ENCODE measurements at places on chromosomes 4 and X. TPM values are rescaled to one million over a fixed set of nuclear protein-coding genes. Genes with fewer than 3 reads are reported as not detected.
A peak's percentile ranks its signal among the peaks of the same experiment; 100 is the strongest.

MID1 gene
- total RNA-seq: 22.4 TPM

SNX25 gene
- 11.2 TPM for total RNA-seq

CHRDL1 gene
- 0.79 TPM for total RNA-seq

UNC5C gene
- total RNA-seq: 20.5 TPM

ADH7 gene
- total RNA-seq: 0.83 TPM

PABPC4L gene
- 2.0 TPM for total RNA-seq

SLC49A3 gene
- 3.3 TPM for total RNA-seq

TBC1D9 gene
- total RNA-seq: 29.1 TPM

UGT2B10 gene
- total RNA-seq: 0.45 TPM

TLR3 gene
- total RNA-seq: 8.8 TPM

GUCY1A1 gene
- 6.2 TPM for total RNA-seq

AKAP4 gene
- total RNA-seq: not detected

LAGE3 gene
- total RNA-seq: 12.9 TPM

PROM1 gene
- 12.9 TPM for total RNA-seq

- no peaks in the 10 kb centered on the region for H3K36me3 ChIP-seq
- peaks cover 5% of the 10 kb centered on the region for H3K4me1 ChIP-seq
- H3K27me3 ChIP-seq: no peaks in the 10 kb centered on the region
- no peak overlapping the region for H3K4me3 ChIP-seq
These were observed 31.6 kb upstream of the MAML3 start for GRCh38 chr4:140185412-140186081.

DNA sequence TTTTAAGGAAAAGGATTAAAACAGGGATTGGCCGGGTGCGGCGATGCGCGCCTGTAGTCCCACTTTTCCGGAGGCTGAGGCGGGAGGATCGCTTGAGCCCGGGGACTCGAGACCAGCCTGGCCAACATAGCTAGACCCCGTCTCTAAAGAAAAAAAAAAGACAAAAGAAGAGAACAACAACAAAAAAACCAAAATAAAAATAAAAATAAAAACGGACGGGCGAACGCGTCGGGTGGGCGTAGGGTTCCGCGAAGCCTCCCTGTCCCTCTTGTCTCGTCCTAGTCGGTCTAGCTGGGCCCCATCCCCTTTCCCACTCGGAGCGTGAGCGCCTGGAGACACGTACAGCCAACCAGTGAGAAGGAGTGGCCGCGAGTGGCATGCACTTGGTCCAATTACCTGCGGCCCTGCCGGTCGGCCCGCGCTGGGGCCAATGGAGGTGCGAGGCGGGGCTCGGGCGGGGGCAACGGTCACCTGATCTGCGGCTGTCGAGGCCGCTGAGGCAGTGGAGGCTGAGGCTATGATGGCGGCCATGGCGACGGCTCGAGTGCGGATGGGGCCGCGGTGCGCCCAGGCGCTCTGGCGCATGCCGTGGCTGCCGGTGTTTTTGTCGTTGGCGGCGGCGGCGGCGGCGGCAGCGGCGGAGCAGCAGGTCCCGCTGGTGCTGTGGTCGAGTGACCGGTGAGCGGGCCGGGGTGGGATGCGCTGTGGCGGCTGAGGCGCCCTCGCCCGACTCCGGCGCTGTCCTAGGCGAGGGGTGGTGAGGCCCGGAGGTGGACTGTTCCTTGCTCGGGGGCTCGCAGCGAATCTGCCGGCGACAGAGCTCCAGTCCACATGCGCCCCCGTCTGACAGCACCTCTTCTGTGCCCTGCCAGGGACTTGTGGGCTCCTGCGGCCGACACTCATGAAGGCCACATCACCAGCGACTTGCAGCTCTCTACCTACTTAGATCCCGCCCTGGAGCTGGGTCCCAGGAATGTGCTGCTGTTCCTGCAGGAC lies at the start of gene ATP6AP1:
TSS of gene ATP6AP1 (plus strand) at position 502 of the 996 bp plus-strand sequence. CDS start at position 518, 16 bp downstream.
- no peaks in the 10 kb centered on the region for H3K4me1 ChIP-seq
- peak within 1 kb of the TSS; percentile 62 for H3K27ac ChIP-seq
- peak within 1 kb of the TSS; percentile 86 for H3K4me3 ChIP-seq
- H3K36me3 ChIP-seq: peaks cover 6% of the 10 kb centered on the region

GRCh38 chrX:317424-318067 lies 1.1 kb downstream of the GTPBP6 start:
- H3K27ac ChIP-seq: peak overlapping the region; percentile 99
- DNase-seq: no peak
- peaks cover 9% of the 10 kb centered on the region for H3K36me3 ChIP-seq
- peak overlapping the region; percentile 94 for H3K4me3 ChIP-seq
- peaks cover 3% of the 10 kb centered on the region for H3K27me3 ChIP-seq

DNA sequence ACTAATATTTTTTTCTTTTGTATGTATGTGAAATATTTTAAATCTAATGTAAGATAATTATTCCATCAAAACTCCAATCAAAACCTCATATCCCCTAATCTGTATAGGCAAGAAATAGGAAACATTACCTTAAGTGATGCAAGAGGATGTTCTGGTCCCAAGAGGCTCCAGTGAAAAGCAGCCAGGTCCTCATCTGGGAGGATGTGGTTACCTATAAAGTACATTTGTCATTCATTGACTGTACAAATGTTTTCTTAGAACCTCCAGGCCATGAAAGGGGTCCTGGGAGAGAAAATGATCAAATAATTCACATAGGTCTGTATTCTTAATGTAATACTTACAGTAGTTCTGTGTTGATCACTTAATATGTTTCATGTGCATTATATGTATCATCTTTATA lies 25.5 kb downstream of the FAM120C start:
- peaks cover 4% of the 10 kb centered on the region for H3K36me3 ChIP-seq
- no peaks in the 10 kb centered on the region for H3K27me3 ChIP-seq
- H3K27ac ChIP-seq: no peak overlapping the region
- H3K4me1 ChIP-seq: no peaks in the 10 kb centered on the region
- DNase-seq: no peak

DNA sequence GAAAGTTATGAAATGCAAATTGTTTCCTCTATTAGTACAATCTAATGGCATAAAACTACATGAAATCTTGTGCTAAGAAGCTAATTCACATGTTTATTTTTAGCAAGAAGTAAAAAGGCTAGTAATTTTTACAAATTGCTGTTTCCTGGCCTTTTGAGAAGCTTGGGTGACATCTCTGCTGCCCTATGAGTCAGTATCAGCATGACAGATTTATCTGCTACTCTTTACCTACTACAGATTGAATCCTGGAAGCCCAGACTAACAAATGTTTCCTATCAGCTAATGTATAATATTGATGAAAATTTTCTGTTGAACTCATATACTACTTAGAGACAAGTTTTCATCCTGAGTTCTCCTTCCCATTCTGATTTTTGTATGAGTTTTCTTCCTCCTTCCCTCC lies 232.4 kb downstream of the DCTD start:
- no peak overlapping the region for H3K27ac ChIP-seq
- no peaks in the 10 kb centered on the region for H3K4me1 ChIP-seq
- no peak overlapping the region for H3K4me3 ChIP-seq
- no peak for DNase-seq

DNA sequence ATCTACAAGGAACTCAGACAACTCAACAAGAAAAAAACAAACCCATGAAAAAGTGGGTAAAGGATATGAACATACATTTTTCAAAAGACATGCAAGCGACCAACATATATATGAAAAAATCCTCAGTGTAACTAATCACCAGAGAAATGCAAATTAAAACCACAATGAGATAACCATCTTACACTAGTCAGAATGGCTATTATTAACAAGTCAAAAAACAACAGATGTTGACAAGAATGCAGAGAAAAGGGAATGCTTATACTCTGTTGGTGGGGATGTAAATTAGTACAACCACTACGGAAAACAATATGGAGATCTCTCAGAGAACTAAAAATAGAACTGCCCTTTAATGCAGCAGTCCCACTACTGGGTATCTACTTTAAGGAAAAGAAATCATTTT lies 12.1 kb downstream of the NIPAL1 start:
- H3K36me3 ChIP-seq: peaks cover 21% of the 10 kb centered on the region
- no peaks in the 10 kb centered on the region for H3K27me3 ChIP-seq
- peaks cover 4% of the 10 kb centered on the region for H3K4me1 ChIP-seq
- no peak overlapping the region for H3K27ac ChIP-seq

DNA sequence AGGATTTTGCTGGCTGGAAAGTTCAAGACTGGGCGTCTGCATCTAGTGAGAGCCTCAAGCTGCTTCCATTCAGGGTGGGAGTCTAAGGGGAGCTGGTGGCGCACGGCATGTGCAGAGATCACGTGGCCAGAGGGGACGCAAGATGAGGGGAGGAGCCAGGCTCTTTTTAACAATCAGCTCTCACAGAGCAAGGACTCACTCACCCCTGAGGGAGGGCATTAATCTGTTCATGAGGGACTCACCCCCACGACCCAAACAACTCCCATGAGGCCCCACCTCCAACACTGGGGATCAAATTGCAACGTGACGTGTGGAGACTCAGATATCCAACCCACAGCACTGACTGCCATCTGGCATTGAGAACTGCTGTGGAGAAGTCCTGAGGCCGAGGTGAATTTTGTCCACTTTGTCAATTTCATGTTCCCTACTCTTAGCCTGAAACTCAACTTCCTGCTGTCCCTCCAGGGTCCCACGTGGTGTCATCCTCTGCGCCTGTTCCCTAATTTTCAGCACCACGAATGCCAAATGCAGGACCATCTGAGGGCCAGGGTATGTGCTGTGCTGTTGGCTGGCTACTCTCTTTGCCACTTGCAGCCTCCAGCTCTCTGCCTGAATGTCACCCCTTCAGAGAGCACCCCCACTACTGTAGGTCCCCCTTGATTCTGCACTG lies 5.6 kb downstream of the ZFP92 start:
- DNase-seq: no peak
- H3K36me3 ChIP-seq: no peaks in the 10 kb centered on the region
- no peak overlapping the region for H3K27ac ChIP-seq

GRCh38 chrX:6849716-6850414 lies 297.6 kb upstream of the STS start:
- H3K27me3 ChIP-seq: no peaks in the 10 kb centered on the region
- no peaks in the 10 kb centered on the region for H3K36me3 ChIP-seq
- no peak overlapping the region for H3K4me3 ChIP-seq
- no peak for DNase-seq

DNA sequence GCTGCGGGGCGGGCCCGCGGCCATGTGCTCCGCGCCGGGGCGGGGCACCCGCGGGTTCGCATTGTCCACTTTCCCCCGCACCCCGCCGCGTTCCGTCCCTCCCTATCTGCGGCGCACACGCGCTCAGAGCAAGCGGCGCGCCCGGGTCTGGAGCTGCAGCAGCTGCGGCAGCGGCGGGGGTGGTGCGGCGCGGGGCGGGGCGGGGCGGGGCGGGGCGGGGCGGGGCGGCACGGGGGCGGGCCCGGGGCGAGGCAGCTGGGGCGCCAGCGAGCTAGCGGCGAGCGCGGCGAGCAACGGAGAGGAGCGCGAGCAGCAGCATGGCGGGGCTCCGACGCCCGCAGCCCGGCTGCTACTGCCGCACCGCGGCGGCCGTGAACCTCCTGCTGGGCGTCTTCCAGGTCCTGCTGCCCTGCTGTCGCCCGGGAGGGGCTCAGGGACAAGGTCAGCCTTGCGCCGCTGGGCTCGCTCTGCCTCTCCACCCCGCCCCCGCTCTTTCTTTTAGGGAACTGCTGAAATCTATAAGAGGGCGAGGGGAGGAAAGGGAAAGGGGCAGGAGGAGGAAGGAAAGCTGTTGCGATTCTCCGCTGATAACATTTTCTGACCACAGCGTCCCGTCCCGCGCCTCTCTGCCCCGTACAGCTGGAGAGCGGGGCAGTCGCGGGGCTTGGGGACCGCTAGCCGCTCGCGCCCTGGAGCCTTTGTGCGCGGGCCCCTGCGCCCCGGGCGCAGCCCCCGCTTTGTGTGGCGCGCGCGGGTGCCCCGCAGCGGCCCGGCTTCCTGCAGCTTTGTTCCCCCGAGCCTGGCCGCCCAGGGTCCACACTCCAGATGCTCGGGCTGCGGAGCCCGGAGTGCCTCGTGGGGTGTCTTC lies at the start of gene TMEM131L:
TSS of gene TMEM131L (plus strand) at position 280 of the 868 bp plus-strand sequence. CDS start at position 318, 38 bp downstream.
- H3K27ac ChIP-seq: peak within 1 kb of the TSS; percentile 89
- H3K4me3 ChIP-seq: peak within 1 kb of the TSS; percentile 94
- peaks cover 30% of the 10 kb centered on the region for H3K4me1 ChIP-seq
- DNase-seq: peak; percentile 80

GRCh38 chr4:6516762-6517161 lies 44.3 kb upstream of the PPP2R2C start:
- peaks cover 22% of the 10 kb centered on the region for H3K27me3 ChIP-seq
- no peaks in the 10 kb centered on the region for H3K36me3 ChIP-seq
- DNase-seq: no peak

DNA sequence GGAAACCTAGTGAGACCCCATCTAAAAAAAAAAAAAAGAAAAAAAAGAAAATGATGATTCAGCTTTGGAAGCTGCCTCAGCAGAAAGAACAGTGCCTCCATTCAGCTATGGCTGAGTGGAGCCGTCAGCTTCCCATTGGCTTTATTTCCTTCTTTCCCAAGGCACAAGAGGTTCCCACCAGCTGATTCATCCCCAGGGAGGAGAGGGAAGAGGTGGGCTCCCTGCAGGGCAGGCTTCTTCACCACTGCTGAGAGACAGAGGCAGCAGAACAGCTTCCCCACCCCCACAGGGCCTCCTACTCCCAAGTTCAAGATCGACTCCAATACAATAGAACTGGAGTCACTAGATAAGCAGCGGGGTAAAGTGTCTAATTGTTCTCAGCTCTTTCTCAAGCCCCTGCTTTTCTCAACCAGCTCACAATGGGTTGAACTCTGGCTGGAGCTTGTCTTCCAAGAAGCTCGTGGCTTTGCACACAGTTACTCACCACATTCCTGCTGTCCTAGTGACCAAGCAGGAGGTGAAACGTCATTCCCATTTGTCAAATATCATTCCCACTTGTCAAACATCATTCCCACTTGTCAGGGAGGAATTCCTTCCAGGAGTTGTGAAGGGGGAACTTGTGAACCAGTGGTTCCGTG lies 47.8 kb downstream of the FHDC1 start:
- H3K4me1 ChIP-seq: no peaks in the 10 kb centered on the region
- H3K27me3 ChIP-seq: no peaks in the 10 kb centered on the region
- no peak for DNase-seq

DNA sequence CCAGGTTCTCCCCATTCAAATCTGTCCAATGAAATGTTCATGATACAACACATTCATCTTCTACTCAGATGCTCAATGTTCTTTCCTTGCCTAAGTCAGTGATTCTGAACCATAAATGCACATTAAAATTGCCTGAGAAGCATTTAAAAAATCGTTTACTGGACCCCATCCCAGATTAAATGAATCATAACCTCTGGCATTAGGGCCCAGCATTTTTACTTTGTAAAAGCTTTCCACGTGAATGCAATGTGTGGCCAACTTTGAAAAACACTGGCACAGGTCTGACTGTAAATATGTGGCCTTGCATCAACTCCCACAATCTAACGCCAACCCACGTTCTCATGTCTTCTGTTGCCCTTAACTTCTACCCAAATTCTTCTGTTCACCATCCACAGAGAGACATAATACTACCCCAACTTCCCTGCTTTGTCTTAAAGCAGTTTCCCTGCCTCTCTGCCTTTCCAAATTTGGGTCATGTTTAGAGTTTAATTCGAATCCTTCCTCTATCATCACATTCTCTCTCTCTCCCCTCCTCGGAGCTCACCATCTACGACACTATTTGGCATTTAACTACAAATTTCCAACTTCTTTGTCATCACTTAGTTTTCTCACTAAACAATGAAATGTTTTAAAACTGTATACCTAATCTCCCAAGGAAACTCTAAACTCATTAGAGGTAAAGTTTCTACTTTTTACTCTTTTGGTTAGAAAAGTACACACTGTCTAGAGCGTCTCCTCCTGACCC lies 78.7 kb downstream of the PRKG2 start:
- H3K4me1 ChIP-seq: no peaks in the 10 kb centered on the region
- H3K27ac ChIP-seq: no peak overlapping the region
- no peak for DNase-seq

- DNase-seq: no peak
- no peaks in the 10 kb centered on the region for H3K36me3 ChIP-seq
- peaks cover 30% of the 10 kb centered on the region for H3K4me1 ChIP-seq
- peaks cover 21% of the 10 kb centered on the region for H3K27me3 ChIP-seq
- peak overlapping the region; percentile 93 for H3K4me3 ChIP-seq
- peak overlapping the region; percentile 86 for H3K27ac ChIP-seq
These were observed 1.0 kb downstream of the RASGEF1B start for GRCh38 chr4:81470456-81471297.
